HEK293T (cell line): ENCODE measurements at places on chromosomes 6 and 20.

- DNase-seq = no peak
These were observed 798.5 kb upstream of the EPHA7 start for GRCh38 chr6:94217836-94218235.

- no peak for DNase-seq
These were observed 221.7 kb upstream of the MARCKS start for GRCh38 chr6:113635222-113635986.

DNA sequence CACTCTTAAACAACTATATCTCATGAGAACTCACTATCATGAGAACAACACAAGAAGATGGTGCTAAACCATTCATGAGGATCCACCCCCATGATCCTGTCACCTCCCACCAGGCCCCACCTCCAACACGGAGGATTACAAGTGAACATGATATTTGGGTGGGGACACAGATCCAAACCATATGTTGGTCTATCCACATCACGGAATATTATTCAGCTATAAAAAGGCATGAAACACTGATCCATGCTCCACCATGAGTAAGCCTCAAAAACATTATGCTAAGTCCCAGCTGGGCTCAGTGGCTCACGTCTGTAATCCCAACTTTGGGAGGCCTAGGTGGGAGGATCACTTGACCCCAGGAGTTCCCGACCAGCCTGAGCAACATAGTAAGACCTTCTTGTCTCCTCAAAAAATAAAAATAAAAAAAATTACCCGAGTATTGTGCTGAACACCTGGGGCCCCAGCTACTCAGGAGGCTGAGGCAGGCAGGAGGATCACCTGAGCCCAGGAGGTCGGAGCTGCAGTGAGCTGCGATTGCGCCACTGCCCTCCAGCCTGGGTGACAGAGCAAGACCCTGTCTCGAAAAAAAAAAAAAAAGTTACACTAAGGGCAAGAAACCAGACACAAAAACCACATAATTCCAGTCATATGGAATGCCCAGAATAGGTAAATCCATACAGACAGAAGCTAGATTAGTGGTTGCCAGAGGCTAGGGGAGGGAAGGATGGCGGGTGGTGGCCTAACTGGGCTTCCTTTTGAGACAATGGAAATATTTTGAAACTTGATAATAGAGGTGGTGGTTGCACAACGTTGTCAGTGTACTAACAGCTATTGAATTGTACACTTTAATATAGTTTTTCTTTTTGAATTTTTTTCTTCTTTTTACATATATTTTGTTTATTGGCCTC lies 43.1 kb downstream of the ZNF217 start:
- DNase-seq = no peak

GRCh38 chr6:121305957-121306607 lies 28.2 kb downstream of the TBC1D32 start:
- DNase-seq = peak; percentile 38

- no peak for DNase-seq
These were observed 40.6 kb downstream of the NINL start for GRCh38 chr20:25544734-25545133.

GRCh38 chr6:148457137-148457842 lies 114.7 kb downstream of the SASH1 start:
- DNase-seq = no peak

DNA sequence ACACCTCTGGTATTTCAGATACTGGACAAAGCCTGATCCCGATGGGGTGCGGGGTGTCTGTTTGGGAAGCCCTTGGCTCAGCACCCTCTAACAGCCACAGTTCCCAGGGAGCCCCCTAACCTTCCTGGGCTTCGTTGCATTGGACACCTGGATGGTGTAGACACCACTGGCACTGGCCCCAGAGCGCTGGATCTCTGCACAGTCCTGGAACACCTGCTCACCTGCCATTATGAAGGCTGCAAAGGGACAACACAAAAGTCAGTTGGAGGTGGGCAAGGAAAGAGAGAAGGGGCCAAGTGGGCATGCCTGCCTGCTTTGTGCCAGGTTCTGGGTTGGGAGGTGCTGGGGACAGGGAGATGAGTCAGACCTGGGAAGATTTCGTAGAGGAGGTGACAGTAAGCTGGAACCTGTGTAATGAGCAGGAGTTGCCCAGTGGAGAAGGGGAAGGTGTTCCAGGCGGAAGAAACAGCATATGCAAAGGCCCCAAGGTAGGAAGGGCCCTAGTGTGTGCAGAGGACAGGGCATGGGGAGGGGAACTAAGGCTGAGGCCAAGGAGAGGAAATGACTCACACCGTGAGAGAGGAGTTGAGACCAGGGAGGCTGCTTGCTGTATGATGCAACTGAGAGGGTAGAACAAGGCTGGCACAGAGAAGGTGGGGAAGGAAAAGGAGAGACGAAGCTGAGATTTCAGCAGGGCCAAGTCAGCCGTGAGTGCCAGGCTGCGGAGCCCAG lies 34.9 kb downstream of the ANGPT4 start:
- DNase-seq = no peak
